NCI-H1417 (cell line): ENCODE measurements at places on chromosomes 4 and X.
A peak's percentile ranks its signal among the peaks of the same experiment; 100 is the strongest.

GRCh38 chr4:48030470-48030869 is 13.9 kb downstream of the NIPAL1 start:
- DNase-seq, result no peak

DNA sequence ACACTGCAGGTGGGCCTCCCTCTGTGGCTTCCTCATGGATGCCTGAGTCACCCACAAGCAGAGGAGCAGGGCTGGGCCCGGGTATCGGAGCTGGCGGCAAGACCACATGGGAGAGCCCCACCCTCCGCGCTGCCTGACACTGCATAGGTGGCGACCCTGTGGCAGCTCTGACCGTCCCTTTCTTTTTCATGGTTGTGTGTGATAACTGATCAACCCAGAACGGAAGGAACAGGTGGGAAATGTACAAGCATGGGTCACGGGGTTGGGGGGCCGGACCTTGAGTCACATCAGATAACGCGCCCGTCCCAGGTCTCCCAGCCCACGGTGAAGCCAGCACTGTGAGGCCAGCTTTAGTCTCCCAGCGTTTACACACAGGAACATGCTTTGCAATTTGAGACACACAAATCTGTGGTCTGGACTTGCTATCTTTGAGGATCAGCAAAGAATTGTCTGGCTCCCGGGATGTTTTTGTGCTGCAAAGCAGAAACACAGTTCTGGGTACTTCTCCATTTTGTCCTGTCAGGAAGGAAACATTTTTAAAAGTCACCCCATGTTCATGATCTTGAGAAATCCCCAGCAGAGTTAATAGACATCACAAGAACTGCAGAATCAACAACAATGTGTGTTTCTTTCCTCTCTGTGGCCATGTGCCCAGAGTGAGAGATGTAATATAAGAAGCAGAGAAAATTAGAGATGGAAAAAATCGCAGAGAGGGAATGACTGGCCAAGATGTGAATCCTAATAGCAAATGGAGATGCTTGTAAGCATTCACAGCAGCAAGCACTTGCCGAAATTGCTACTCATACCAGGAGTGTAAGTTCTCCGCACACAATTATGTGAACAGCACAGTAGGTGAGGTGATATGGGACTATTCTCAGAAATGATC is 70.1 kb upstream of the CBR4 start:
- no peak for DNase-seq

DNA sequence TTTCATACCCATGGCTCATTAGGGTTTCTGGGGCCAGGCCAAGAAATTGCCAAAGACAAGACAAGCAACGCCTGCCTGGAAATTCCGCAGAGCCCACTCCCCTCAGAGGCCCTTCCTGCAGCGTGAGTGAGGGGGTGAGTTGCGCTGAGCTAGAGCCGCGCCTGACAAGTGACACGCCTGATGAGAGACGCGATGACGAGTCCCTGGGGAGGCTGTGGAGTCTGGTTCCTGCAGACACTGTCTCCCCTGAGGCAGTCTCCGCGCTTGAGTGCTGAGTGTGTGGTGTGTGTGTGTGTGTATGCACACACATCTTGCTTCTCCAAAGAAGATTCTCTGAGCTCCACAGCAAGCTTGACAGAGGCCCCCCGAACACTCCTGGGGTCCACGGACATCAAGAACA is 269.8 kb downstream of the BCOR start:
- peak; percentile 50 for DNase-seq

- no peak for DNase-seq
Observed at GRCh38 chr4:111464251-111465045, 680.8 kb upstream of the FAM241A start.

DNA sequence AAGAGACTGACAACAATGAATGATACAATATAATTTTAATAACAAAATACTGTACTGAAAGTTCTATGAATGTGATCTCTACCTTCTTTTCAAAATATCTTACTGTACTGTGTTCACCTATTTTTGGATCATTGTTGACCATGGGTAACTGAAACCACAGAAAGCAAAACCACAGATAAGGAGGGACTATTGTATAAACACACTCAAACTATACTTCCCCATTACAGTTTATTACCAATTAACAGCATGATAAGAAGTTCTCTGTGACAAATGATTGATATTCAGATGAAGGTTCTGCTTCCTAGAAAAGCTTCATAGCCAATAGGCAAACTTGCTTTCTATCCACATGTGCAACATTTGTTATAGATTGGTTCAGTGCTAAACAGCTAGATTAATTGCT is 50.1 kb downstream of the GABRG1 start:
- no peak for DNase-seq

- DNase-seq, result no peak
Observed at GRCh38 chr4:169727616-169728015, 30.1 kb downstream of the HPF1 start.

- DNase-seq, result no peak
Observed at GRCh38 chr4:85773372-85773771, 298.4 kb downstream of the ARHGAP24 start.

DNA sequence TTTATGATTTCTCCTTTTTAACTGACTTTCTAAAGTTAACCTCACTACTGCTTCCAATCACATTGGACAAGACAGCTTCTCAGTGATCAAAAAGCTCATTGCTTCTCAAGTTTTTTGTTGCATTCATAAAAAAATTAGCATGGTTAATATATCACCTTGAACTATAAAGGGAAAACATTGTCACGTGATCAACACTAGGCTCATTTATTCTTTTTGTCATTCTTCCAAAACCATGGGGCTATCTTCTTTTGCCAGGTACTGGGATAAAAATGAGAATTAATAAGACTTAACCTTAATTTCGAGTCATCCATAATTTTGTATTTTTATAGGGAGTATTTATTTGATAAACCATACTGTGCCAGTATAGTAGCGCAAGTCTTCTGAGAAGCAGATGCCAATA is 1105.9 kb upstream of the TENM3 start:
- DNase-seq, result no peak

DNA sequence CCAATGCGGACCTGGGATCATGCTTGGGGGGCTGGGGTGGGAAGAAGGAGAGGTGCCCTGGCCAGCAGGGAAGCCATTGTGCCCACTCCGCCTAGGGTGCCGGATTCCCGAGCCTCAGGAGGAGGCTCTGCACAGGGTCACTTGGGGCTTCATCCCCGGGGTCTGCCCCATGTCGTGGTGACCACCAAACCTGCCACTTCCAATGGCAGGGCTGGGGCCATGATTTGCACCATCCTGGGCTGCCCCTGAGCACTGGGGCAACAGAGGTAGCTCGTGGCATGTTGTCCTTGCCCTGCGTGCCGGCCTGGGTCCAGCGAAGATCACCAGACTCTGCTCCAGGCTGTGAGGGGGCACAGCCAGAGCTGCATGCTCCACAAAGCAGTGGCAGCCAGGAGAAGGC is 71.4 kb upstream of the DCAF12L2 start:
- no peak for DNase-seq

GRCh38 chrX:57674861-57675260 is 5.2 kb downstream of the NLRP2B start:
- DNase-seq, result no peak

DNA sequence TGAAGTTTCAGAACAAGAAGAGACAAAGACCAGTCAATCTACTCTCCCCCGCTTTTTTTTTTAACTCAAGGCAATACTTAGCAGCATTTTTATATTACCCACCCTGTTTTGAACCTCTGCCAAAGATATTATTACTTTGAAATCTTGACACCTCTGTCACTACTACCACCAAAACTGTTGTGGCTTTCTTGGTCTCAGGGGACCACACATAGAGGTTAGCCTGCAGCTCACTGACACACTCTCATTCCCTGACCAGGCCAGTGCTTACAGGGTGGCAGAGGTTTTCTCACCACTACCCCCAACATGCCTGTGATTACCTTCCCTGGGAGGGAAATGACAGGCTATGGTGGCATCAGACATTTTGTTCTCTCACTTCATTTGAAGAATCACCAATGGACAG is 137.4 kb upstream of the STIM2 start:
- DNase-seq, result no peak

- DNase-seq, result peak; percentile 59
Observed at GRCh38 chrX:102712981-102713625, 855 bp downstream of the GPRASP2 start.

- no peak for DNase-seq
Observed at GRCh38 chrX:124238268-124238667, 94.2 kb upstream of the TEX13D start.

GRCh38 chr4:151304755-151305154 is 20.6 kb downstream of the SH3D19 start:
- peak; percentile 25 for DNase-seq

- DNase-seq, result no peak
Observed at GRCh38 chr4:146900295-146900694, 45.4 kb downstream of the TTC29 start.

DNA sequence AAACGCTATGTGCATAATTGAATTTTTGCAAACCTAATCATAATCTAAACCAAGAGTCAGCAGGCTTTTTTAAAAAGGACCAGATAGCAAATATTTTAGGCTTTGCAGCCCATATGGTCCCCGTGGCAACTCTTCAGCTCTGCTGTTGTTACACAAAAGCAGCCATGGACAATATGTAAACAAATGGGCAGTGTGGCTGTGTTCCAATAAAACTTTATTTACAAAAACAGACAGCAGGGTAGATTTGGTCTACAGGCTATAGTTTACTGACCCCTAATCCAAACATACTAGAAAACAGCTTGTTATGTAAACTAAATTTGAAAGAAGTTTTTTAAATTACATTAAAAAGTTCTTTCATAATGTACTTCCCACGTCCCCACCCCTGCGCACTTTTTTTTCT is 53.1 kb downstream of the FUNDC1 start:
- no peak for DNase-seq

GRCh38 chr4:8355306-8355705 is 85.2 kb downstream of the ACOX3 start:
- DNase-seq, result no peak

DNA sequence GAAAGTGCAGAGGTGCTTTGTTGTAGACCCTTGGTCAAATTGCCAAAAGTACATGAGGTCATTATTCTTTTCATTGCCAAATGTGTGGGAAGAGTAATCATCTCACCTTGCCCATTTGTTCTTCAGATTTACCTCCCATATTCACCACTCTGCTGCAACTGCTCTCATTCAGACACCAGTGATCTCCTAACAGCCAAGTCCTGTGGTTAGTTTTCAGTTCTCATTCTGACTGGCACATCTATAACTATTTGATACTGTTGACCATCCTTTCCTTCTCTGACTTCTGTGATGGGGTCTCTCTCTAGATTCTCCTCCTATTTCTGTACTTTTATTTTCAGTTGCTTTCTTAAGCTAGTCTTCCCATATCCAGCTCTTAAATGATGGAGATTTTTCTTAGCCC is 39.8 kb downstream of the GRIA3 start:
- DNase-seq, result no peak

- no peak for DNase-seq
Observed at GRCh38 chrX:8927066-8927635, 106.8 kb downstream of the FAM9B start.

- DNase-seq, result no peak
Observed at GRCh38 chrX:116031331-116031730, 139.2 kb upstream of the AGTR2 start.

DNA sequence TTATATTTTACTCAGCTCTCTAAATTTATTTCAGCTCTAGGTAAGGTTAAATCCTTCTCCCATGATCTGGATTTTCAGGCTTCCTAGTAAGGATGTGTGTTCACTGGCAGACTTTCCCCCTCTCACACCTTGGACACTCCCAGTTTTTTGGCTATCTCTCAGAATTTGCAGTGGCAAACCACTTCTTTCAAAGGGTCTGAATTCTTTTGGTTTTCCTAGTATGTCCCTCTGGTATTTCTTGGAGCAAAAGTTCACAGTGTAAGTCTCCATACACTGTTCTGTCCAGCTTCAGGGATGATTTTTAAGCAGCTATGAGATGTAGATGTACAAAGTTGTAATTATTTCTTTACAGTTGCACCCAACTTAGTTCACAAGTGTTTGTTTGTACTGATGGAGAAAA is 653.8 kb upstream of the GALNT7 start:
- DNase-seq, result no peak

- DNase-seq, result no peak
Observed at GRCh38 chrX:48590203-48591103, 6.8 kb upstream of the WDR13 start.

GRCh38 chr4:173703021-173703420 is 173.0 kb upstream of the HAND2 start:
- no peak for DNase-seq

DNA sequence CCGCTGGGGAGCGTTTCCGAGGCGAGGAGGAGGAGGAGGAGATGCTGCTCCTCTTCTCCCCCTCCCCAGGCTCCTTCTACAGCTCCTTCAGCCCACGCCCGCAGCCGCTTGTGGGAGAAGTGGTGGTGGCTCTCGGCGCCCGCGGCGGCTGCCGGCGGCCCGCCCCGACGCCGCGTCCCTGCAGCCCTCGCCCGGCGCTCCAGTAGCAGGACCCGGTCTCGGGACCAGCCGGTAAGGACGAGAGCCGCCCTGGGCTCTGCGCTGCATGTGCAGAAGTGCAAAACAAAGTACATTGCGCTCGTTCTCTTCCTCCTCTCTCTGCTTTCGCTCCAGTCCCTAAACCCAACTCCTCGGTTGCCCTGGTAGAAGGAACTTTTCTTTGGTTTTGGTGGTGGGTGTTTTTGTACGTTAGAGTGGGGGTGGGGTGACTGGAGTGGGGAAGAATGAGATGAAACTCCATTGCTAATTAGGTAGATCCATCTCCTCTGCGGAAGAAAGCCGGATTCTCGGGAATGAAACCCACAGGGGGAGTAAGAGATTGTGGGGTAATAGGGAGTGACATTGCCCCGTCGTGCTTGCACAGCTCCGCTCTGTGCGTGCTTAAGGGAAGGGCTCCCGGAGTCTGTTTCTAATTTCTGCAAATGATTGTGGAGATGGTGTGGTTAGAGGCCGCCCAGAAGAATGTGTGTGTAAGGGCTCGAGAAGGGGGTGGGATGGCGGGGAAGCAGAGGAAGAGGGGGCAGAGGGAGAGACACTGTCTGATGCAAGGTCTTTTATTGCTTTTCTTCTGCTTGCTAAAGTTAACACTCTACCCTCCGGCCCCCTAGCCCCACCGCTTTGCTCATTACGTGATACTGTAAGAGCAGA is 677 bp downstream of the PTPN13 start:
- DNase-seq, result peak; percentile 83

GRCh38 chr4:138616775-138617174 is 374.6 kb upstream of the SLC7A11 start:
- DNase-seq, result no peak
